Nucleus accumbens (tissue), 56 donors: ENCODE measurements at places on chromosomes 6 and 20.

- DNase-seq = no peak
These were observed 83.3 kb upstream of the QKI start for GRCh38 chr6:163331245-163331644.

GRCh38 chr6:27178407-27178730 is 69.1 kb upstream of the PRSS16 start:
- DNase-seq = no peak

DNA sequence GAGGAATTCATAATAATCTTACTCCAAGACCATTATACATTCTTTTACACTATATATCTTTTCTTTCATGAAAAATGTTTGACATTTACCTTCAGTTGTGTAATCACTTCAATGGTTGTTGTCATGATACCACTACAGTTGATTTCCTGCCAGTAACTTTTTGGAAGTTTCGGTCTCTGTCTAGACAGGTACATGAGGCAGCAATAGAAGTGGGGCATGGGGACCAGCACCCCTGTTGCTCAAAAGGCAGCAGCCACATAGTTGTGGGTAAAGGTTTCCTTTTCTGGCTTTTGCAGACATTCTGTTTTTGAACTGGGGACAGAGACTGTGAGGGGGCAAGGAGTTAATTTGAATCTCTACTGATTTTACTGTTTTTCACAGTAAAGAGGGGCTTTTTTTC is 14.1 kb downstream of the SAMD5 start:
- no peak for DNase-seq

GRCh38 chr20:18548465-18548864 is 18.8 kb upstream of the SMIM26 start:
- DNase-seq = no peak

GRCh38 chr6:48774276-48774675 is 663.3 kb upstream of the PTCHD4 start:
- no peak for DNase-seq

DNA sequence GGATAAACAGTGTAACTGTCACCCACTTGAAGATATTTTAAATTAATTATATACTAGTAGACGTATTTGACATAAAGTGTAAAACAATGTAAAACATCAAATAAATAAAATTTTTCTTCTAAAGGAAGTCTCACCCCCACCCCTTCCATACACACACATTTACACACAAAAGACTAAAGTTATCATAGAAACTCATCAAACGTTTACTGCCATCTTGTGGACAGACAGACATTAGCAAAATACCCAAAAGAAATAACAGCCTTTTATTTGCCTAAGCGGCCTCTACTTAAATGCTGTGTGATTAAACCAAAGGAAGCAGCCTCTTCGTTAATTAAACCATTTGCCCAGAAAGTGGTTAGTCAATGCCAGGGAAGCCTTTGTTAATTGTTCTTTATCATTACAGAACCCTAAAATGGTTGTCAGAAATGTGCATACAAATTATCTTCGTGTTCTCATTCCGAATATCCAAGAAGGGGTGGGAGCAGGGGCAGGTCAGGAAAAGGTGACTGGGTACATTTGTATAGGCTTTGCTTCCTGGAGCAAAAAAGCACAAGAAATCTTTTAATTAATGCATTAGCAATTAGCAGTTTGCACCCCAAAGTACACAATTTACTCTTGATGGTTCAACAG is 176.2 kb upstream of the SASH1 start:
- DNase-seq = no peak

GRCh38 chr6:165883851-165884640 is 221.0 kb upstream of the PDE10A start:
- DNase-seq = no peak

DNA sequence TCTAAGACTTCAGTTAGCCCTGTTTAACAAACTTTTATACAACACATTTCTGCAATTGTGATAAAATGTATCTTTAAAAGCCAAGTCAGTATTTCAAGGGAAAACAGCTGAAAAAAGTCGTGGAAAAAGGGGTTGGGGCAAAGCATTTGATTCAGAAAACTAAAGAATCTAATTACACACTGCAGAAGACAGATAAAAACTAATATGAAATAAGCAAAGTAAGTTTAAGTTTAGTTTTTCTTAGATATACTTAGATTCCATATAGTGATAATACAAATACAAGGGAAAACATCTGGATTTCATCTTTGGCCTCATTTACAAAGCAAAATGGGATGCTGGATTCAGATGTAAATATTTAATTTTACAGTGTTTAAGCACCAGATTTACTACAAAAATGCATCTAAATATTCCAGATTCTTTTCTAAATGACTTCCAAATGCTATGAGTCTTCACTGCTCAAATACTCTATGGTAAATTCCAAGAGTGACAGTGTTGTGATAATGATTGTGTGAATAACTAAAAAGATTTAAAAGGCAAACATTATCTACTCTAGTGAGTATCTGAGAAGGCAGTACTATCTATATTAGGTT is 1.5 kb upstream of the ADNP start:
- DNase-seq = no peak

DNA sequence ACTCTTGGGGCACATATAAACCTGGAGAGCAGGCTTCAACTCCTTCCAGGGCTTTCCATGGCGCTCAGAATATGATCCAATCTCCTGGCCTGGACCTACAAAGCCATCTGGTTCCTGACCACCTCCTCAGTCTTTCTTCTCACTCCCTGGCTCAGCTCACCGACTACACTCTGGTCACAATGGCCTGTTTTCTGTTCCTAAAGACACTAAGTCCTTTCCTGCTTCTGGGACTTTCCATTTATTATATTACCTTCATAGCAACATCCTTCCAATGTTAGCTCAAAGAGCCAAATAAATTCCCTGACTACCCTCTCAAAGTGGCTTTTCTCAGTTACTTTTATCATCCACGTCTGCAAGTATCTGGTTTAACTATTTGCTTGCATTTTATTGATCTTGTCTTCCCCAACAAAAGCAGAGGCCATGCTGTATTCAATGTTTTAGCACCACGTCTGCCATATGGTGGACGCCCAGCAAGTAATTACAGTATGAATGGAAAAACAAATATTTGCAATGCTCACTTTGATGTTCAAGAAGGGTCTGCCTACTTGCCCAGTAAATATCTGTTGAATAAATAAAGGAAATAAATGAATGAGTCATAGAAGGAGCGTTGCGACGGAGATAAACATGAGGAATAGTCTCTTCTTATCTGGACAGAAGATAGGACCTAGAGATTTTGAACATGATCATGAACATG is 328.4 kb downstream of the ESR1 start:
- DNase-seq = no peak

DNA sequence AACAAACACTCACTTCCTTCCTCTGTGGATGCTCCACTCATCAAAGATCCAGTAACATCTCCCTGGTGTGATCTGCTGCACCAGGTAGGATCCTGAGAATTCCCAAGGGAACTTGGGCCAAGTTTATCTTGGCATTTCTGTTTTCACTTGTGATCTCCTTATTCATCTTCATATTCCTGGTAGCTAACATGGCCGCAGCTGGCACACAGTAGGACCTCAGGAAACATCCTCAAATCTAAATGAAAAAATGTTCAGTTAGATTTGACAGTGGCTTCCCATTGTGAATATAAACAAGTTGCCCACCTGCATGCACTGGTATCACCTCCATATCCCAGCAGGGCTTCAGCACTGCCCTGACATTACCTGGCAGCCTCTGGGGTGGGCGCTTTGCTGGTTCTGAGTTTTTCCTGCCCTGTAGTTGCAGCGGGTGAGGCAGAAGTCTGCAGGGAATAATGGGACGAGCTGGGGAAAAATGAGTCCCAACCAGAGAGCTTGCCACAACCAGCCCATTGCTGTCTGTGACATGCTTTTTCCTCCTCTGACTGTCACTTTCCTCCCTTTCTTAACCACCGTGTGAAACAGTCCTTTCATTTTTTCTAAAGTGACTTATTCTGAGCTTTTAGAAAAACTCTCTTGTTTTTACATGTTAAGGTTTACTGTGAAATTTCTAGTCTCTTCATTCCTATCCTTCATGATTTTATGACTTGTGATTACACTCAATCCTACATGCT is 9.4 kb upstream of the DSTN start:
- DNase-seq = no peak

- no peak for DNase-seq
These were observed 55.0 kb downstream of the GRM4 start for GRCh38 chr6:34090935-34091334.

- DNase-seq = no peak
These were observed 58.3 kb downstream of the HDGFL1 start for GRCh38 chr6:22627644-22628043.

DNA sequence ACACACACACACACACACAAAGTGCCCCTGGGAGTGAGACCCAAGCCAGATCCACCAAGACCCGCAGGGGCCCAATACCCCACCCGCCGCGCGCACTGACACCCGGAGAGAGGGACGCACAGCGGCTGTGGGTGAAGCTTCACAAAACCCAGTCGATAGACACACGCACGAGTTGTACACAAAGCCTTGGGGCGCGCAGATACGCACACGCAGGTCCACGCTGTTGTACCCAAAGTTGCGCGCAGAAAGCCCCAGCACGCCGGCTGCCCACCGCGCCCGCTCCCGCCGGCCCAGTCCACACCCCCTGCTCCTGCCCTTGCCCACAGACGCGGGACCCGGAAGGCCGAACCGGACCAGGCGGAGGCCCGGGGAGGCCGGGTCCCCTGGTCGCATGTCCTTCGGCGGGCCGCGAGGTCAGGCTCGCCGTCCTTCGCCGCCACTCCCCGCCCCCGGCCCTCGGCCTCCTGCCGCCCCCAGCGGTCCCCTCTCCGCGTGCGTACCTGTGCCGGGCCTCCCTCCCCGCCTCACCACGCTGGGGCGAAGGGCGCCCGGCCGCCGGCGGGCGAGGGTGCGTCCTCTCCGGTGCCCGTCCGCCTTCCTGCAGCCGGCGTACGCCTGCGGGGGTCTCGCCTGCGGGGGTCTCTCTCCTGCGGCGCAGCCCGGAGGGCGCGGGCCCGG is at the start of gene TMEM74B:
TMEM74B (minus strand) TSS at position 344 of the 678 bp plus-strand sequence. CDS start 1,180 bp downstream, outside the sequence.
- no peak for DNase-seq

GRCh38 chr20:57919049-57919448 is 209.2 kb upstream of the PMEPA1 start:
- no peak for DNase-seq

- DNase-seq = no peak
These were observed 479 bp downstream of the SLC39A7 start for GRCh38 chr6:33201147-33201545.

DNA sequence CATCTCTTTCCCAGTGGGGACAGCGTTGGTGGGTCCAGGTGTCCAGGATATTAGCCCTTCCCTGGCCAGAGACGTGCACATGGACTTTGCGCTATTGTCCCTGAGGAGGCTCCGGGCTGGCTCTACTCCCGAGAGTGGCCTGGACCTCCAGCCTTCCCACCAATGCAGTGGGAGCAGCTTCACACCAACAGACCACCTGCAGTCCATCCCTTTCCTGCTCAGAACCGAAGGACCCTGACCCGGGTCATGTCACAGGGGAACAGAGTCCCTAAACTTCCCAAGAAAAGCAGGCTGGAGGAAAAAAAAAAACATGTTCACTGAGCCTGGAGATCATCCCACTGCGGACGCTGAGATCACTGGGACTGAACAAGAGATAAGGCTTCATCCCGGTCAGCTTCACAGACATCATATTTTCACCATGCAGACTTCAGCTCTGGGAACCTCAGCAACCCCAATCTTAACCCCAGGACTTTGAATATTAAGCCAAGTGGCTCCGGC is 18.3 kb downstream of the ZMYND8 start:
- DNase-seq = no peak

GRCh38 chr6:126446248-126446647 is 106.3 kb downstream of the CENPW start:
- no peak for DNase-seq

GRCh38 chr20:58989196-58989595 is 8.1 kb downstream of the NELFCD start:
- no peak for DNase-seq

DNA sequence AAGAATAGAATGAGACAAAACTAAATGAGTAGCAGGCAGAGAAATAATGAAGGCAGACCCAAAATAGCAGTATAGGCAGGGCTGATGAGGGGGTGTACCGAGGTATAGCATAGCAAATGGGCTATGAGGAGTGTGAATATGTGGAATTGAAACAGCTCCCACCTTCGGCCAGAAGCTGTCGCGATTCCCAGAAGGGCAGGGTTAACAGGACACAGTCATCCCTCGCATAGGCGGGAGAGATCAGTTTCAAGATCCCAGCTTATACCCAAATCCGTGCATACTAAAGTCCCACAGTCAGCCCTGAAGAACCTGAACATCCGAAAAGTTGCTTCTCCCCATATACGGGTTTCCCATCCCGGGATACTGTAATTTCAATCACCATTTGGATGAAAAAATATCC is 82.7 kb downstream of the PTPRK start:
- no peak for DNase-seq

- DNase-seq = no peak
These were observed 29.4 kb upstream of the BCKDHB start for GRCh38 chr6:80077067-80077466.

DNA sequence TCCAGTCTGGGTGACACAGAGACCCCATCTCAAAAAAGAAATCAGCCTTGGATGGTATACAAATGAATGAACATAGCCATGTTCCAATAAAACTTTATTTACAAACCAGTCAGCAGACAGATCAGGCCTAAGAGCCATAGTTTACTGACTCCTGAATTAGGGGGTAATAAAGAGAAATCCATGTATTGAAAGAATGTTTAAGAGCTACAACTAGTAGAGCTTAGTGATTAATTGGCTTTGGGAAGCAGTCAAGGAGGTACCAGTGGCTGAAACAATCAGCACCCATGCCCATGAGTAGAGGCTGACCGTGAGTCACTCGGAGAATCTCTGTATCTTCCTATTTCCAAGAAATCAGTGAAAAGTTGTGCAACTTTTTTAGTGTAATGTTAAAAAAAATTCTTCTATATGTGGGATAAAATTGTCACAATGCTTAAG is 223.6 kb upstream of the RREB1 start:
- no peak for DNase-seq

- DNase-seq = no peak
These were observed 20.8 kb downstream of the SHLD1 start for GRCh38 chr20:5770987-5771318.

DNA sequence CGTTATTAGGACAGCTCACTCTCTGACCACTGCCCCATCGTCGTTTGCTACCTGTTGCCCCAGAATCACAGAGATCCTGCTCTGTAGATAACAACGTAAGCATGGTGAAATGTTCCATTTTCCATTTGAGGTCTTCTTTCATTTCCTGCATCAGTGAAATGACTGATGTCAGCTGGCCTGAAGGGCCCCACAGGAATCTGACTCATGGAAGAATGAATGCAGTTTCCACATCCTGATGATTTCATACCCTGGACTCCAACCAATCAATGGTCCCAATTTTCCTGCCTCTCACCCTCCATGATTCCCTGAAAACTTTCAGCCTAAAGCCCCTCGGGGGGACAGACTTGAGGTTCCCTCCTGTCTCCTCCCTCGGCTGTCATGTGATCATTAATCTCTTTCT is 394.4 kb upstream of the CDH4 start:
- DNase-seq = no peak
